ENCODE measurements at places on chromosomes 5 and 9. TPM values are rescaled to one million over a fixed set of nuclear protein-coding genes. Genes with fewer than 3 reads are reported as not detected.

- no peaks in the 10 kb centered on the region for H3K27me3 ChIP-seq
- peaks cover 58% of the 10 kb centered on the region for H3K36me3 ChIP-seq
- H3K4me3 ChIP-seq = no peak overlapping the region
- H3K27ac ChIP-seq = no peak overlapping the region
Measured at GRCh38 chr9:97487107-97487506, 14.4 kb upstream of the TMOD1 start.

GRCh38 chr5:94223235-94223634 is 395.2 kb downstream of the KIAA0825 start:
- DNase-seq = no peak
- H3K36me3 ChIP-seq = peaks cover 2% of the 10 kb centered on the region
- no peaks in the 10 kb centered on the region for H3K27me3 ChIP-seq
- no peak overlapping the region for H3K4me3 ChIP-seq
- H3K27ac ChIP-seq = no peak overlapping the region

DNA sequence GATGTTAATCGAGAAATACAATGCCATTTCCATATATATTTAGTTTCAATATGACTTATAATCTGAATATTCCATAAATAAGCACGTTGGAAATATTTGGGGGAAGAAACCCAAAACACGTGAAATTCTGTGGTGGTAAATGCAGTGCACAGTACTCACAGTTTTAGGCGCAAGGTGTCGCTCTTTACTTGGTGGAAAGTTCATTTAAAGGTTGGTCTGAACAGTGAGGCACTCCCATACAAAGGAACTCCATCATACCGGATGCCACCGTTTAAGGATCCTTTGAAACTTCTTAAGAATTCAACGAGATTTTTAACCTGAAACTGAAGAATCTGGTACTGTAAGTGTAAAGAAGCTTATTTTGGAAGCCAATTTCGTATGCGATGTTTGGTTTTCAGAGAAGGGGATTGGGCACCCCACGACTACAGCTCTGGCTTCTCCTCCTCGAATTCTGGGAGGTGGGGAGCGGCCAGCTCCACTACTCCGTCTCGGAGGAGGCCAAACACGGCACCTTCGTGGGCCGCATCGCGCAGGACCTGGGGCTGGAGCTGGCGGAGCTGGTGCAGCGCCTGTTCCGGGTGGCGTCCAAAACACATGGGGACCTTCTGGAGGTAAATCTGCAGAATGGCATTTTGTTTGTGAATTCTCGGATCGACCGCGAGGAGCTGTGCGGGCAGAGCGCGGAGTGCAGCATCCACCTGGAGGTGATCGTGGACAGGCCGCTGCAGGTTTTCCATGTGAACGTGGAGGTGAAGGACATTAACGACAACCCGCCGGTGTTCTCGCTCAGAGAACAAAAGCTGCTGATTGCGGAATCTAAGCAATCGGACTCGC is at the start of gene PCDHA11:
PCDHA11 (plus strand) TSS at position 237 of the 834 bp plus-strand sequence; CDS start at position 384, 147 bp downstream.
- no peaks in the 10 kb centered on the region for H3K27me3 ChIP-seq
- H3K36me3 ChIP-seq = no peaks in the 10 kb centered on the region
- no peaks in the 10 kb centered on the region for H3K4me1 ChIP-seq
- no peak within 1 kb of the TSS for H3K27ac ChIP-seq
- no peak within 1 kb of the TSS for H3K4me3 ChIP-seq

GRCh38 chr5:2759091-2759490 is 7.6 kb upstream of the IRX2 start:
- peaks cover 4% of the 10 kb centered on the region for H3K4me1 ChIP-seq
- no peak for DNase-seq
- peaks cover 37% of the 10 kb centered on the region for H3K27me3 ChIP-seq
- no peak overlapping the region for H3K4me3 ChIP-seq

DNA sequence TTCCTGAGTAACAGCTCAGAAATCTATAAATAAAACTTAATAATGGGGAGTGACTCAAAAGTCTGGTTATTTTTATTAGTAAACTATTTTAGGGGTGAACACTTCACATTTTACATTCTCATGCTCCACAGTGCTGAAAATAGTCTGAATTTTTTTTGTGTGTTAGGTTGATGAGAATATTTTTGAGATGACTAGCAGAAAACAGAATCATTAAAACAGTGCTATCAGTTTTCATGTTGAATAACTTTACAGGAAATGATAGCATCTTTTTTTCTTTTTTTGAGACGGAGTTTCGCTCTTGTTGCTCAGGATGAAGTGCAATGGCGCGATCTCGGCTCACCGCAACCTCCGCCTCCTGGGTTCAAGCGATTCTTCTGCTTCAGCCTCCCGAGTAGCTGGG is 60.3 kb downstream of the TMC1 start:
- H3K4me3 ChIP-seq = no peak overlapping the region
- H3K27me3 ChIP-seq = peaks cover 4% of the 10 kb centered on the region
- DNase-seq = no peak
- H3K36me3 ChIP-seq = peaks cover 4% of the 10 kb centered on the region

- no peaks in the 10 kb centered on the region for H3K27me3 ChIP-seq
- no peak for DNase-seq
- no peak overlapping the region for H3K27ac ChIP-seq
- H3K4me1 ChIP-seq = no peaks in the 10 kb centered on the region
- H3K36me3 ChIP-seq = no peaks in the 10 kb centered on the region
Measured at GRCh38 chr5:125401724-125402622, 655.5 kb upstream of the ZNF608 start.

DNA sequence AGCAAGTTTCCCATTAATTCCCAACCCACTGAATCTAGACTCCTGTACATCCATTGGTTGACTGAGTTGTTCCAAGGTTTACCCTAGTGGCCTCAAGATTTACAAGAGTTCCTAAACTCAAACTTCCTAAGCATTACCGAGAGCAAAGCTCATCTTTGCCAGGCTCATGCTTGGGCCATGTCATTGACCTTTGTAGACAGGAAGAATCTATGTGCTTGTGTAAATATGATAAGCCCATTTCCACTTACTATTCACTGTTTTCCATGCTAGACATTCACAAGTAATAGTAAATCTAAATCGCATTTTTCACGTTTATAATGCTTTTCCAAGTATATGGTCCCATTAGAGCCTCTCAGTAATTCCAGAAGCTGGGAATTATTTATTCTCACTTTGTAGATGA is 534.5 kb upstream of the CLINT1 start:
- H3K27ac ChIP-seq = no peak overlapping the region
- no peak for DNase-seq
- no peaks in the 10 kb centered on the region for H3K4me1 ChIP-seq
- H3K27me3 ChIP-seq = no peaks in the 10 kb centered on the region
- no peaks in the 10 kb centered on the region for H3K36me3 ChIP-seq

DNA sequence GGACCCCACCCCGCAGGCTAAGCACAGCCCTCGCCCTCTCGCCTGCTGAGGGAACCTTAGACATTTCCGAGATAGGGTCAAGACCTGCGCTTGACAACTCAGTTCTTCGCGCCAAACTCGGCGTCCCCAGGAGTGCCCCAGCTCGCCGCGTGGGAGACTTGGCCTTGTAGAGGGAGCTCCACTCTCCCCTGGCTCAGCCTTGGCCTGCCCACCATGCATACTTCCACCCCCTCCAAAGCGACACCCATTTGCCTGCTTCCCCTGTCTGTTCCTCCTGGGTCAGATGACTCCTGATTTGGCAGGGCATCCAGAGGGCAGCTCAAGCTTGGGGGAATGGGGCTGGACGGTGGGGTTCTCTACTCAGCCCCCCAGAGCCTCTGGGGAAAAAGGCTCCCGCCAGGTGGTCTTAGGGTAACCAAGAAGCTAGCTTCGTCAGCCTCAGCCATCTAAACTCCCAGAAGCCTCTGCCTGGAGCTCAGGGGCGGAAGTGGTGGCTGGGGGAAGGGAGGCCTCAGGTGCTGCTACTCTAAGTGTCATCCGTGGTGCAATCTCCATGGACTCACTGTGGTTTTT is 560 bp downstream of the DOCK2 start:
- peaks cover 57% of the 10 kb centered on the region for H3K4me1 ChIP-seq
- H3K36me3 ChIP-seq = peaks cover 50% of the 10 kb centered on the region
- H3K27me3 ChIP-seq = peaks cover 6% of the 10 kb centered on the region

GRCh38 chr5:143258559-143259253 is 144.8 kb downstream of the NR3C1 start:
- H3K27ac ChIP-seq = no peak overlapping the region
- H3K36me3 ChIP-seq = peaks cover 3% of the 10 kb centered on the region
- no peak for DNase-seq

- H3K27ac ChIP-seq = no peak overlapping the region
- H3K36me3 ChIP-seq = no peaks in the 10 kb centered on the region
- DNase-seq = no peak
- H3K4me3 ChIP-seq = no peak overlapping the region
- peaks cover 14% of the 10 kb centered on the region for H3K27me3 ChIP-seq
Measured at GRCh38 chr5:61817472-61818326, 485.6 kb downstream of the ZSWIM6 start.

DNA sequence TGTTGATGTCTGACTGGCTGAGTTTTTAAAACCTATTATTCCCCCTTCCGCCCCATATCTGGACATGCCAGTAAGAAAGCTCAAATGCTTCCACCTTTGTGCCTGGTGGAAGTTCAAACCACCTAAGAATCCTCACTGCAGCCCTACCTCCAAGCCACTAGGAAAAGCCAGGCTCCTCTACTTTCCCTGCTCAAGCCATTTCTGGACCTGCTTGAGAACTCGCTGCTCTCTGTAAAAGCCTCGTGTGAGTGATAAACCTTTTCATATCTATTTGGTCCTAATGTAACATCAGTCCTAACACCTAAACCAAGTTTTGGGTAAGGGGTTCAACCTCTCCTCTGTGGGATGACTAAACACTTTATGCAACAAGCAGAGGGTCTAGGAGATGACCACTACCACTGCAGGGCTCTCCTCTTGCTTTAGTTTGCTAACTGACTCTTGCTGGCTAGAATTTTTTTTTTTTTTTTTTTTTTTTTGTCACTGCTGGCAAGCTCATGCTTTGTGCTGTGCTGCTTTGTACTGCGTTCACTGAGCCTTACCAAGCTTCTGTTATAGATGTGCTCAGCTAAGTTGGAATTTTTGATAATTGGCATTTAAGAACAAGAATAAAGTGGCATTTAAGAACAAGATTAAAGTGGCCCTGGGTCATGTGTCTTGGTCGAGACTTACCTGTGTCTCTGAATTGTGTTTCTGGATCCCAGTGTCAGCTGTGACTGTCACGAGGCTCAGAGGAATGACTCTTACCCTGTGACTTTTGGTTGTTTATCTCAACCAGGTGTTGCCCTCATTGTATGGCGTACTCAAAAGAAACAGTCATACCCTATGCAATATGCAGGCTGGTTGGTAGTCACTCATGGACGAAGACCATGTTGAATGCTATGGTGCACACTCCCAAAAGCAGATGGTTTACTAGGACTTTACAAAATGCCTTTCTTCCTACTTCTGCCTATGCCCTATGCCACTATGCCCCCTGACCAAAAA is 19.5 kb downstream of the TRIM32 start:
- no peak for DNase-seq
- no peak overlapping the region for H3K4me3 ChIP-seq
- no peak overlapping the region for H3K27ac ChIP-seq
- peaks cover 7% of the 10 kb centered on the region for H3K36me3 ChIP-seq
- H3K27me3 ChIP-seq = no peaks in the 10 kb centered on the region

GRCh38 chr5:139839918-139840317 is 44.3 kb downstream of the PSD2 start:
- no peaks in the 10 kb centered on the region for H3K4me1 ChIP-seq
- DNase-seq = no peak
- H3K4me3 ChIP-seq = no peak overlapping the region

GRCh38 chr5:77316871-77317661 is 106.6 kb downstream of the PDE8B start:
- no peak overlapping the region for H3K27ac ChIP-seq
- DNase-seq = no peak
- H3K27me3 ChIP-seq = peaks cover 40% of the 10 kb centered on the region
- no peaks in the 10 kb centered on the region for H3K4me1 ChIP-seq
- H3K36me3 ChIP-seq = no peaks in the 10 kb centered on the region
- H3K4me3 ChIP-seq = no peak overlapping the region

DNA sequence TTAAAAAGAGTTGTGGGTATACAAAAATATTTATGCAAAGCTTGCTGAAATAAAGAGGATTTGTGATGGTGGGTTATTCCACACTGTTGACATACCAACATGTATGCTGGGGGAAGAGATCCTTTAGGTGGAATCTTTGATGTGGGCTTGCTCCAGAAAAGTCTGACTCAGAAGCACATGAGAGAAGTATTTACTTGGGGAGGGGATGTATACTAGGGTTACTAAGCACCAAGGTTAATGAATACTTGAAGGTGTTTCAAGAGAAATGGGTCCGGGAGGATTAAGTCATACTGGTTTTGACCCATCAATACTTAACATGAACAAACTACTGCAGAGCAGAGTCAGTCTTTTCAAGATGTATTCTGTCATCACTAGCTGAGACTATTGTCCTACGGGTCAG is 316.4 kb upstream of the GRIN3A start:
- H3K27me3 ChIP-seq = no peaks in the 10 kb centered on the region
- no peaks in the 10 kb centered on the region for H3K36me3 ChIP-seq
- no peak for DNase-seq
- no peak overlapping the region for H3K4me3 ChIP-seq

DNA sequence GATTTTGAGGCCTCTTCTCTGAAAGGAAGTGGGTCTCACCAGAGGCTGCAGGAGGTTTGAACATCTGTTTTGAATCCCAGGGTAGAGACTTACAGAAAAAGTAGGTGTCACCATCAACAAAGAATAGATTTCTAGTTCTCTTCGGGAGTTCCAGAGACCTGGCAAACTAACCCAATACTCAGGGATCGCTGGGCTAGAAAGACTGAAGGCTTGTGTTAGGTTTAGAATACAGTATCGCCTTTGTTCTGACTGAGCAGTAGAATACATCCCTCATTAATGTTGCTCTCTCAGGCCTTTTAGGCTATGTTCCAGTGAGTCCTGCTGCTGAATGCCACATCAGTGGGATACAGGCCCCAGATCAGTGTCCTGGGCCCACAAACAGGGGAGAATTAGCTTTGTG is 27.2 kb downstream of the RUSC2 start:
- no peak overlapping the region for H3K4me3 ChIP-seq
- H3K27me3 ChIP-seq = peaks cover 9% of the 10 kb centered on the region
- no peaks in the 10 kb centered on the region for H3K4me1 ChIP-seq
- no peaks in the 10 kb centered on the region for H3K36me3 ChIP-seq
- H3K27ac ChIP-seq = no peak overlapping the region
- DNase-seq = no peak

The NTNG2 gene
- total RNA-seq = 7.9 TPM

The ADRA1B gene
- total RNA-seq = not detected

The HTR4 gene
- not detected for total RNA-seq

The SERINC5 gene
- total RNA-seq = 38.0 TPM

The FGD3 gene
- total RNA-seq = 72.1 TPM

The GHR gene
- total RNA-seq = not detected

The COL27A1 gene
- 0.15 TPM for total RNA-seq
